ENCODE measurements at places on chromosomes 1 and 21.

DNA sequence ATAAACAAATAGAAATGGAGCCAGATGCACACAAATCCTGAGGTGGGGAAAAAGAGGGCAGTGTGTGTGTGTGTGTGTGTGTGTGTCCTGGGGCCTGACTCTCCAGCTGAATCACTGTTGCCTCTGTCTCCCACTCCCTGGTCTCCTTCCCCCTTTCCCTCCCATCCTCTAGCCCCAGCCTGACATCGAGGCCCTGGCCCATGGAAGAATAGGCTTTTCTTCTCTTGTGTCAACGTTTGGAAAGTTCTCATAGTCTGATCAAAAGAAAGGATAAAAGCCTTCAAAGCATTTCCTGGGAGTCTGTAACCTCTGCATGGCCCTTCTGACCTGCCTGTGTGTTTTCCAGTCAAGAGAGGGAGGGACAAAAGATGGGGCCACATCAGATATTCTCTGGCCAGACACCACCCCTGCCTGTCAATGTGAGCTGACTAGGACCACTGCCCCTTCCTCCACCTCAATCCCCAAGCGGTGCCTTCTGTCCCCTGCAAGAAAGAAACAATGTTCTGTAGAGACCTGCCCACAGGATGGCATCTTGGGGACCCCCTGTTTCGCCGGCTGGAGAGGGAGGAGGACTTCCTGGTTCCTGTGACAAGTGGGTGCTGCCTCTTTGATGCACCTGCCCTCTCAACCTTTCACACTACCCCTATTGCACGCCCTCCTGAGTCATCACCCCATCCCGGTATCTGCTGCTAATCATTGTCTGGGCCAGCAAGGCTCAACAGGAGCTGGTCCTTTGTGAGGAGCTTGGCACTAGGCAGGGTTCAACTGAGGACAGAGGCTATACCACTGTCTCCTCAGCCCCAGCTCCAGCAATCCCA lies 16.2 kb downstream of the KCNJ10 start:
- no peak for DNase-seq

- no peak for DNase-seq
Observed at GRCh38 chr1:113981962-113982931, 3.0 kb downstream of the OLFML3 start.

GRCh38 chr1:59154401-59154800 lies 142.5 kb upstream of the FGGY start:
- no peak for DNase-seq

DNA sequence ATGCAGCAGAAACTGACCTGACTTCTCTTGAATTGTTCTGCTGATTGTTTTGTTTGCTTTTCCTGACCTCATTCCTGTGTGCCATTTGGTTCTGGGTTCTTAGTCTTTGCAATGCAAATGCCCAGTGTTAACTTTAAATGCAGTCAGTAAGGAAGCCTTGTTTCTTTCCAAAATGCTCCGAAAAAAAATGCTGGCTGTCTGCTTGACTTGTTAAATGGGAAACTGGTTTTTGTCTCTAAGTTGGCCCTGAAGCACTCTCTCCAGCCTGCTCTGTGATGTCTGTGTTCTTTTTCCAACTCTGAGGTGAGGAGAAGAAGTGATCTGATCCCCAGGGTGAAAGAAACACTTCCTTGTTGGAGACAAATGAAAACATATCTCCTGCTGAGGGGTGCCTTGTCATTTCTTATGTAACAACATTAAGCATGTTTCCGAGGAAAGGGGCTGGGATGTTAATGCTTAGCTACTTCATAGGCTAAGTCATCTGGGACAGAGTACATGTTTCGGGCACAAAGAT lies 256.3 kb upstream of the ADGRL4 start:
- no peak for DNase-seq

DNA sequence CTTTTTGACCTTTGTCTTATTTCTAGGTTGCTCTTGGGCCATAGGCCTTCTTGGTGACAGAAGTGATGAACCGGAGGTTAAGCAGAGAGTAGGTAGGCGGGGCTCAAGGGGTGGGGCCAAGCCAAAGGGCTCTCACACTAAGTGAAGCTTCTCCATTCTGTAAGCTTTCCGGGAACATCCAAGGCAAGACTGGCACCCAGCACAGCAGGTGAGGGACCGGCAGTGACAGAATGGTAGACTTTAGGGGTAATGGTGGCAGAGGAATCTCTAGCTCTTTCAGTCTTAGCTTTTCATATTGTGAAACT lies at the start of gene TNFAIP8L2:
TNFAIP8L2 (plus strand) TSS at position 135 of the 305 bp plus-strand sequence. CDS start 2,049 bp downstream, outside the sequence.
- DNase-seq: no peak
